NCI-H1092 (cell line): ENCODE measurements at places on chromosomes 13 and 19.

GRCh38 chr19:41934849-41935374, 6.7 kb upstream of the ERFL start:
- peak; percentile 29 for DNase-seq

- no peak for DNase-seq
Observed at GRCh38 chr13:21218351-21219035, 42.0 kb downstream of the MRPL57 start.

GRCh38 chr19:53958168-53958571, 4.6 kb upstream of the CACNG8 start:
- DNase-seq = peak; percentile 13

GRCh38 chr19:10422046-10422461, 1.7 kb downstream of the PDE4A start:
- DNase-seq = no peak

- DNase-seq = no peak
Observed at GRCh38 chr13:67877031-67877430, 646.9 kb upstream of the PCDH9 start.

- DNase-seq = no peak
Observed at GRCh38 chr13:56718791-56719190, 421.9 kb upstream of the PRR20A start.

- no peak for DNase-seq
Observed at GRCh38 chr19:43809762-43810696, 7.8 kb upstream of the LYPD5 start.

DNA sequence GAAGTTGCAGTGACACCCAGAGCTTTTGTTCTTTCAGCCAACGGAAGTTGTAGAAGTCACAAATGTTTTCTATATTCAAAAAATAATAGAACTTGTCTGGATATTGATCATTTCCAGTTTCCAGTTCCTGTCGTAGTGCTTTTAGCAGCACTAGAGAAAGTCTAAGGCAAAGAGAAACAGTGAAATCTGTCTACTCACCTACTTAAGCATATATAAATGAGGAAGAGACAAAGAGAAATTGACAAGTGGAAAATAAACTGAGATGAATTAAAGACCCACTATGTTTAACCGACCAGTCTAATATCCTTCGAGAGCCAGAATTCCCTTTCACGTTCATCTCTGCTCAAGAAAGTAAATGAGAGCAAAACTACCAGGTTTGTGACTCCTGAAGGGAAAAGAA, 36.7 kb downstream of the DACH1 start:
- DNase-seq = no peak

DNA sequence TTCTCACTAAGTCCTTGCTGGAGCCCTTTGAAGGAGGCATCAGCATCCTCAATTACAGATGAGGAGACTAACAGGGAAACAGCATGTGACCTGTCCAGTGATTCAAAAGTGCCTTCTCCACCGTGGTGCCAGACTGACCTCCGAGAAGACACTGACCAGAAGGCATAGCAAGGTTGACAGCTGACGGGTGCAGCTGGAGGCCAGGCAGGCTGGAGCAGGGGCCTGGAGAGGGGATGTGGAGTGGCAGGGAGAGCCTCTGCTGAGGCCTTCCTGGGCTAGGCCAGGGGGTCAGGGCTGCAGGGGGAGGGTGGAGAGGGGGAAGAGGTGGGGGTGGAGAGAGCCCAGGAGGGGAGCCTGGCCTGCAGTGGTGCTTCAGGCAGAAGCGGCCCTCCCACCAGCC, 66.3 kb downstream of the KCTD15 start:
- no peak for DNase-seq

DNA sequence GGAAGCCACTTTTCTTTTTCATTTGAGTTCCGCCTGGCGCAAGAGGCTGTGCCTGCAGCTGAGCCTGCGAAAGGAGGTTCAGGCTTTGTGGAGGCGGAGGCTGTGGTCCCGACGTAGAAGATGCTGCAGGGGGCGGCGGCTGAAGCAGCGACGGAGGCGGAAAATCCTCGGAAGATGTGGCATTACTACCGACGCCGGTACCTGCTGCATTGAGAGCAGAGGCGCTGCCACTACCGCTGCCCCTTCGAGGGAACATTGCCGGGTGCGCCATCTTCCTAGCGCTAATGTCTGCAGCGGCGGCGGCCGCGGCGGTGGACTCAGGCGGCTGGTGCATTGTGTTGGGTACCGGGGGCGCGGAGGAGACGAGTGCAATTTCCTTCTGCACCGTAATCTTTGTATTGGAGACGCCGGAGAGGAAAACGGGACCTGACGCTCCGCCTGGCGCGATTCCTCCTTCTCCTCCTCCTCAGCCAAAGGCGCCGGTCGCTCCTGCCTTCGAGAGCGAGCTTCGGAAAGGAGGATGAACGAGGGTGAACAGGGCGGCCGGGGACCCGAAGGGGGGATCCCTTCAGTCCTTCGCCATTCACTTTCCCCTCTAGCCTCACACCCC, at the start of gene TSC22D1:
TSC22D1 (minus strand) TSS at position 590 of the 610 bp plus-strand sequence; CDS start at position 334, 256 bp downstream.
- DNase-seq = peak; percentile 15

- DNase-seq = no peak
Observed at GRCh38 chr13:82879921-82880320, 1002.4 kb downstream of the SLITRK1 start.

DNA sequence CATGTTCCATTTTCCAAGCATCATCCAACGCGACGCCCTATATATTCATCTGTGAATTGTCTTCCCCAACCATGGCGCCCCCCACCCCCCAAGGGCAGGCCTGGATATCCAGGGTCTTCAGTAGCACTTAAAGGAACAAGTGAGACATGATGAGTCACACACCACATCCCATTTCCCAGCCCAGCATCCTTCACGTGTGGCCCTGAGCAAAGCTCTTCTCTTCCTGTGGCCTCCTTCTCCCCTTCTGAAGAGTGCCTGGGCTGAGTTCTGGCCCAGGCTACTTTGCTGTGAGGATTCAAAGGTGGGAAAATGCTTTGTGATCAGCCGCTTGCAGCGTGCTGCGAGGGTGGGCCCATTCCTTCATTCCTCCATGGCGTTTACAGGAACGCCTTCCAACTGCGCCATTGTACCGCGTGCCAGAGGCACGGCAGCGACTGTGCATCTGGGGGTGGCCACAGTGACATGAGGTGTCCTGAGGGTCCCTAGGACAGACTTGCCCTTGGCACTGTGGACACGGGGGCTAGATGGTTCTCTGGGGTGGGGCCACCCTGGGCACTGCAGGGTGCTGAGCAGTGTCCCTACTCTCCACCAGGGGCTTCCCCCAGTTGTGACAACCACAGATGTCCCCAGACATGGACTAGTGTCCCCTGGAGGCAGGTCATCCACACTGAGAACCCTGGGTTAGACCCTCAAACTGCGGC, 11.7 kb downstream of the PLIN4 start:
- no peak for DNase-seq

DNA sequence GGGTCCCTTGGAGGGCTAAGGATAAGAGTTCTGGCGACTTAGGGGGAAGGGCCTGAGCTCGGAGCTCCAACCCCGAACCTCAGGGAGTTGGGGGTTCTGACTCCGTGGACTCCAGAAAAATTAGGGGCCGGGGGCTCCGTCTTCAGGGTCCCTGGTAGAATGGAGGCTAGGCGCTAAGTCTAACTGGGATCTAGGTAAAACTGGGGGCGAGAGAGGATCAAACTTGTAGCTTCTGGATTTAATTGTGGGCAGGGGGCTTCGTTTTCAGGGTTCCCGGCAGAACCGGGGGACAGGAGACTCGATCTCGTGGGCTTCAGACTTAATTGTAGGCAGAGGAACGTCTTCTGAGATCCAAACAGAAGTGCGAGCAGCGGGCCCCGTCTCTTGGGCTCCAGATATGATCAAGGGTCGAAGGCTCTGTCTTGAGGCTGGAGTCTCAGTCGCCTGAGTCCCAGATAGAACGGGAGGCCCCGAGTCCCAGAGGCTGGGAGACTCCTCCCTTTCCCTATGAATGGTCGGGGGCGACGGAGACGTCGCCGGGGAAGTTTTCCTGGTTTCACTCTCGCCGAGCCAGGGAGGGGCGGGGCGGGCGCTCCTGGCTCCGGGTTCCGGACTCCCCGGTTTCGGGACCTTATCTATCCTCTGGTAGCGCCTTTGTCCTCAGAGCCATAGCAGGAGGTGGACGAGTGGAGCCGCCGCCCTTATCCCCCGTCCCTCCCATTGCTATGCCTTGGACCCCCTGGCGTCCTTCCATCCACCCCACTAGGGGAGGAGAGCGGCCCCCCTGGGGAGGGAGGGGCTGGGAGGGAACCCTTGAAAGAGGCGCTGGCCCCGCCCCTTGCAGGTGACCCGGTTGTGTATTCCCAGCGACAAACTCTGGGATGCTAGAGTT, 1.3 kb downstream of the NECTIN2 start:
- DNase-seq = no peak

DNA sequence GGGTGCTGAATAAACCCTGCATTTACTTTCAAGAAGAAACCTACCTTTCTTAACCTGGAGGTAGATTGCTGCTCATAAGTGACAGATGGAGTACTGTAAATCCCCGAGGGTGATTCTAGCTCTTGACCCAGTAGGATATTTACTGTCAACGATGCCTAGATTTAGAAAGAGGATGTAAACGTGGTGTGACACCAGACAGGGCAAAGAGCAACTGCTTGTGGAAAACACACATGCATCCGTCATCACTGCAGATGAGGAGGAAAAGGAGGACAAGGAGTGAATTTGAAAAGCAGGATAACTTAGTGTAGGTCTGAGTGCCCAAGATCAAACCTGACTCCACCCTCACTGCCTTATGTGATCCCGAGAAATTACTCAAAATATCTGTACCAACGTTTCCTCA, 9.8 kb upstream of the CLN5 start:
- no peak for DNase-seq

GRCh38 chr19:46537136-46538097, 41.8 kb upstream of the PNMA8B start:
- DNase-seq = no peak

- no peak for DNase-seq
Observed at GRCh38 chr19:12695096-12695495, 1.3 kb downstream of the FBXW9 start.

GRCh38 chr19:10979951-10980381, 19.1 kb downstream of the SMARCA4 start:
- no peak for DNase-seq

DNA sequence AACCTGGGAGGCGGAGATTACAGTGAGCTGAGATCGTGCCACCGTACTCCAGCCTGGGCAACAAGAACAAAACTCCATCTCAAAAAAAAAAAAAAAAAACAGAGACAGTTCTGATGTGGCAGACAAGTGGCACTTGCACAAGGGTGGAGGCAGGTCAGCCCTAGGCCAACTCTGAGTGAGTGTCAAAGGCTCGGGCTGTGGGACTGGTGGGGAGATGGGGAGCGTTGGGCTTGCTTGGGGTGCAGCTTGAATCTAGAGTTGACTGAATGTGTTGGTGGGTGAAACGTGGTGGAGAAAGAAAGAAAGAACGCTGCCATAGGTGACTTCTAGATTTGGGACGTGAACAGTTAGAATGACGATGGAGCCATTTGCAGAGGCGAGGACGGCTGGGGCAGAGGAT, 121.3 kb upstream of the SPACA7 start:
- DNase-seq = no peak

DNA sequence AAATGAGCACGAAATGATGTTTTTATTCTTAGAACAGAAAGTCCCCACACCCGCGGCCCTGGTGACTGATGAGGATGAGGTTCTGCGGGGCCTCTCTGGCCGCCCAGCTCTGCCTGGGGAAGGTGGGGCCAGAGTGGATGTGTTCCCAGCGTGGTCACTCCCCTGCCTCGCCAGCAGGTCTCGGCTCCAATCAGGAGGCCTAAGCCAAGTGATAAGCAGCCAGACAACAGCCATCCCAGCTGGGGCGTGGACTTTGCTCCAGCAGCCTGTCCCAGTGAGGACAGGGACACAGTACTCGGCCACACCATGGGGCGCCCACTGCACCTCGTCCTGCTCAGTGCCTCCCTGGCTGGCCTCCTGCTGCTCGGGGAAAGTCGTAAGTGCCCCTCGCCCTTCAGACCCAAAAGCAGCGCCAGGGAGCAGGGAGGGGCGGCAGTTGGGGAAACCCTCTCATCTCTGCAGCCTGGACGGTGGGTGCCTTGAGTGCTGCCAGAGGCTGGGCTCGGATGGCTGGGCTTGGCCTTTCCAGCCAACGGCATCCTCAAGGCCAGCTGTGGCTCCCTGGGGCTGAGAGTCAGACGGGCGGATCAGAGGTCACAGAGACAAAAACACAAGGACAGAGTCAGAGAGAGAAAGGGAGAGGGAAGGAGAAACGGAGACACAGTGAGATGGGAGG, at the start of gene F10:
F10 (plus strand) TSS at position 250 of the 676 bp plus-strand sequence; CDS start at position 307, 57 bp downstream.
- no peak for DNase-seq

GRCh38 chr13:44748439-44748838, 172.3 kb upstream of the TSC22D1 start:
- DNase-seq = no peak
